ENCODE measurements at places on chromosomes 2 and 18. TPM values are rescaled to one million over a fixed set of nuclear protein-coding genes. Genes with fewer than 3 reads are reported as not detected.

Gene TRIM54
- total RNA-seq: not detected

Gene CCDC85A
- 38.8 TPM for total RNA-seq

Gene ESPNL
- 0.16 TPM for total RNA-seq

Gene PSTPIP2
- 1.6 TPM for total RNA-seq

Gene SERPINB2
- total RNA-seq: 0.62 TPM

Gene ITGB6
- total RNA-seq: 0.16 TPM

Gene ING5
- total RNA-seq: 23.4 TPM

Gene ARHGAP28
- total RNA-seq: 21.2 TPM

Gene CCDC74B
- 3.6 TPM for total RNA-seq

DNA sequence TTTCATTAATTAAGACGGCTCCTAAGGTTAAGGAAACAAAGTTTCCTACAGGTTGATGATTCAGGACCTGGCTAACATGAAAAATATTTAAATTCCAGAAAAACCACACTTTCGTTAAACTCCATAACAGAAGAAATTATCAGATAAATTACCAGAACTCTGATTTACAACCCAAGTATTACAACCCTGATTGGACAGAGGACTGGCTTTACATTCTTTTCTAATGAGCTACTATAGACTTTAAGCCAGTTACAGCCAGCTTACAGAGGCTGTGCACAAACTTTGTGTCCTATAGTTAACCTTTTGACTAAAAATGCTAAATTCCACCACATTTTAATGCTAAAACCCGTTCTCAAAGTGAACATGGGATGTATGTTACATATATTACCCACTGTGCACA lies 458.6 kb downstream of the KCNJ3 start:
- DNase-seq: no peak

GRCh38 chr2:10973766-10974165 lies 62.0 kb downstream of the KCNF1 start:
- no peak for DNase-seq

DNA sequence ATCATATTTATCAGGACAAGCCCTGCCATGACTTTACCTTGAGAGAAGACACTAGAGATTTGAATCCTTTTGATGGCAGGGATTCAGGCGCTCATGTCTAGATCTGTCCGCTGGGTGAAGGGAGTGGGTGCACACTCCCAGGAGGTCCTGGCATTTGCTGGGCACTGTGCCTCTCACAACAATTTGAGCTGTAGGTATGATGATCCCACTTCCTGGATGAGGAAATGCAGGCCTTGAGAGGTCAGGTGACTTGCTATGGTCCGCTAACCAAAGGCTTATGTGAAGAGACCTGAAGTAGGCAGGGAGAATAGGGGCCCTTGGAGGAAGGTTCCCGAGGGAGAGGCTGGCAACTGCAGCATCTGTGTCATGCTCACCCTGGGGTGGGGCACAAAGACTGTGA lies 206.1 kb downstream of the HAUS1 start:
- no peak for DNase-seq

GRCh38 chr2:205017381-205017780 lies 472.1 kb downstream of the PARD3B start:
- DNase-seq: no peak

- no peak for DNase-seq
Measured at GRCh38 chr18:9330419-9330818, 4.2 kb upstream of the TWSG1 start.

- no peak for DNase-seq
Measured at GRCh38 chr2:381181-381580, 93.3 kb upstream of the ALKAL2 start.

- no peak for DNase-seq
Measured at GRCh38 chr2:234985608-234986245, 33.9 kb downstream of the SH3BP4 start.

- DNase-seq: no peak
Measured at GRCh38 chr18:32174719-32175118, 15.1 kb upstream of the MEP1B start.

GRCh38 chr2:86623043-86623493 lies 597 bp downstream of the RNF103 start:
- DNase-seq: peak; percentile 60

- DNase-seq: no peak
Measured at GRCh38 chr18:65343571-65343970, 407.2 kb upstream of the CDH7 start.

DNA sequence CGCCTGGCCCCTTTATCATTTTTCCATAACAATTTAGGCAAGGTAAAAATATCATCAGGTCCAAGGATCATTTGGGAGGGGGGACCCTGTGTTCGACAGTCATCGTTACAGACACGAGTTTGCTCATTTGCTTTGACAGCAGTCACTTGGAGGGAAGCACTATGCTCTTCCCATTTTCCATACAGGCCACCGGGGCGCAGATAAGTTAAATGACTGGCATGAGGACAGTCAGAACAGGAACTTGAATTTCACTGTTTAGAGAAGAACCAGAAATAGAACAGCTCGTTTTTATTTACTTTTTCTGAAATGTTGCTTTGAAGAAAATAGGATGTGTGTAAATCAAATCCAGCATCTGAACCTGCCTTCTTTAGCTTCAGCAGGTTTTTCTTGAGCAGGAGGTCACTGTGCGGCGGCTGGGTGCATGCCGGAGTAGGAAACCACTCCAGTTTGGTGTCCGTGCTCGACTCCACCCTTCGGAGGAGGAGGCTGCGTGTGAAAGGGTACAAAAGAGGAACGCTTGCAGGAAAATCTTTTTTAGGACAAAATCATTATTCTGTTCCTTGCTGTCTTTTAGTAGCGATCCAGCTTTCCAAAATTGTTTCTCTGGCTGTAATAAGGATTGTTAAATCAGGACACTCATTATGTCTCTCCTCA lies 15.2 kb downstream of the NPAS2 start:
- no peak for DNase-seq

- DNase-seq: no peak
Measured at GRCh38 chr2:227163998-227164762, at the start of the genes COL4A3 and COL4A4. Gene COL4A3, plus strand, starts transcription at chr2:227164624. Its CDS starts 103 bp downstream, at chr2:227164727. Gene COL4A4, minus strand, starts transcription at chr2:227164205. Its CDS starts 16,722 bp downstream, at chr2:227147483.

- DNase-seq: no peak
Measured at GRCh38 chr18:48313792-48314191, 95.4 kb downstream of the ZBTB7C start.

DNA sequence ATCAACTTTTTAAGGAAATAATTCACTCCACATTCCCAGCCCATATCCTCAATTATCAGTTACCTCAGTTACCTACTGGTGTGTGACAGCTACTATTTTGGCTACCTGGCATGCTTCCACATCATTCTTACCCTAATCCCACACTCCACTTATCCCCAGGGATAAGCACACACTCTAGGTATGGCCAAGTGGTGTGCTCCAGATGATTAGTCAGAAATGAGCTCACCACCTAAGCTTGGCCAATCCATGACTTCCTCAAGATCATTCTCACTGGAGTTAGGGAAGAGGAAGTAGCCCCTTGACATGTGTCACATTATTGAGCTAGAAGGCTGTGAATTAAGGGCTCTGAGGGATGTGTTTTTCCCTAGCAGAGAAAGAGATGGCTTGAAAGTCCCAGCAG lies 20.9 kb upstream of the SMAD4 start:
- DNase-seq: no peak

DNA sequence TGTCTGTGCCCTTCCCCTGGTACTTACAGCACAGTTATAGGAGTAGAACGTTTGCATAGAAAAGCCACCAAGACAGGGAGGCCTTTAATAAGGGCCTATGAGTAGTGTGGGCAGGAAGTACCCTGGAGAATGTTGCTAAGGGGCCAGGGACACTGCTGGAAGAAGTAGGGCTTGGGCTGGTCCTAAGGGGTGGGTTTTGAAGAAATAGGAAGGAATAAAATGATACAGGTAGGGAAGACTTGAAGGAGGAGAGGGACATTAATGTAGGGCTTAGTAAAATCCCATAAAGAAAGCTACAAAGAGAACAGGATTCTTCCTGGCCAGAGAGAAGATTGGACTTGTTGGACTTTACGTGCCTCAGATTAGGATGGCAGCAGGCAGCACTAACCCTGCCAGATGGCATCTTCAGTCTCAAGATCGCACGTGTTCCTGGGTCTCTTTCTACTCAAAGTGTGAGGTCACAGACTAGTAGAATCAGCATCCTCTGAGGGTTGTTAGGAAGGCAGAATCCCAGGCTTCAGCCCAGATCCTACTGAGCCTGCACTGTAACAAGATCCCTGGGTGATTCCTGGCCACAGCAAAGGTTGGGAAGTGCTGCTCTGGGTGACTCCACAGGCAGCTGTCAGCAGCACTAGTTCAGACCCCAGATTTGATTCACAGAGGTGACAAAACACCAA lies 39.2 kb downstream of the EPAS1 start:
- DNase-seq: no peak

GRCh38 chr2:210158236-210158635 lies 13.0 kb downstream of the KANSL1L start:
- no peak for DNase-seq

GRCh38 chr2:176169181-176169580 lies 12.1 kb downstream of the HOXD3 start:
- no peak for DNase-seq

GRCh38 chr2:12921321-12921720 lies 204.6 kb downstream of the TRIB2 start:
- DNase-seq: no peak

- no peak for DNase-seq
Measured at GRCh38 chr2:39541011-39541930, 104.2 kb upstream of the MAP4K3 start.

DNA sequence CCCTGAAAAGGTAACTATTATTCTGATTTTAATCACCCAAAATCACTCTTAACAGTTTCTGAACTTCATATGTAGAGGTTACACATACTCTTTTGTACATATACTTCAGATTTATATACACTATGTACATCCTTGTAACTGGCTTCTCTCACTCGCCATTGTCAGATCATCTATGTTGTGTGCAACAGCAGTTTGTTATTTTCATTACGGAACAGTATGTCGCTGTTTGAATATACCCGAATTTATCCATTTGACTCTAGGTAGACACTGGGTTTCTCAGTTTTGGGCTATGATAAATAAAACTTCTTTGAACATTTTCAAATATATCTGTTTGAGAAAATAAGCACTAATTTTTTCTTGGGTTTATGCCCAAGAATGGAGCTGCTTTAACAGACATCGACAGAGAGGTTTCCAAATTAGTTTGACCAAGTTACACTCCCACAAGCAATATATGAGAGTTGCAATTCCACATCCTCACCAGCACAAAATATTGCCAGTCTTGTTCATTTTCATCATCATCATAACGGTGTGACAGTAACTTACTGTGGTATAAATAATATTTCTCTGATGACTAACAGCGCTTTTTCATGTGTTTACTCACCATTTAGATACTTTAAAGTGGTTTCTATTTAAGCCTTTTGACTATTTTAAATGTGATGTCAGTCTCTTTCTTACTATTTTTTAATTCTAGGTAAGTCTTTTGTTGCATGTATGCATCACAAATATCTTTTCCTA lies 80.9 kb downstream of the SMC6 start:
- no peak for DNase-seq

Data from occipital lobe (tissue), 3 donors.